Fibroblast of the aortic adventitia (primary cell): ENCODE measurements at places on chromosomes 1 and 21.

DNA sequence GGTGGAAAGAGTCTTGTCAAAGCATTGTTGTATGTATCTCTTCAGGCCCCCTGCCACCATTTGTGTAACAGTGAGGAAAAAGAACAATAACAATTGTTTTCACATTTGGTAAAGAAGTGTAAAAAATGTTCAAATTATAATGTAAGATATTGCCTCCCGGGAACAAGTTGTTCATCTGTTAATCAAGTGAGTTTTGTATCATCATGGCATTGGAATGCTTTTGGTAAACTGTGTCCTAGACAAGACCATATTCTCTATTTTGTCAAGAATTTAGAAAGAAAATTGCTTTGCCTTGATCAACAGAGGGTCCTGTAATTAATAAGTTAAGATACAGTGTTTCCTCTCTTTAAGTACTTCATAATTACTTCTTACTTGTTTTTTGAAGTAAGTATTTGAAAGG lies 692.0 kb upstream of the NR5A2 start:
- peak; percentile 15 for DNase-seq

DNA sequence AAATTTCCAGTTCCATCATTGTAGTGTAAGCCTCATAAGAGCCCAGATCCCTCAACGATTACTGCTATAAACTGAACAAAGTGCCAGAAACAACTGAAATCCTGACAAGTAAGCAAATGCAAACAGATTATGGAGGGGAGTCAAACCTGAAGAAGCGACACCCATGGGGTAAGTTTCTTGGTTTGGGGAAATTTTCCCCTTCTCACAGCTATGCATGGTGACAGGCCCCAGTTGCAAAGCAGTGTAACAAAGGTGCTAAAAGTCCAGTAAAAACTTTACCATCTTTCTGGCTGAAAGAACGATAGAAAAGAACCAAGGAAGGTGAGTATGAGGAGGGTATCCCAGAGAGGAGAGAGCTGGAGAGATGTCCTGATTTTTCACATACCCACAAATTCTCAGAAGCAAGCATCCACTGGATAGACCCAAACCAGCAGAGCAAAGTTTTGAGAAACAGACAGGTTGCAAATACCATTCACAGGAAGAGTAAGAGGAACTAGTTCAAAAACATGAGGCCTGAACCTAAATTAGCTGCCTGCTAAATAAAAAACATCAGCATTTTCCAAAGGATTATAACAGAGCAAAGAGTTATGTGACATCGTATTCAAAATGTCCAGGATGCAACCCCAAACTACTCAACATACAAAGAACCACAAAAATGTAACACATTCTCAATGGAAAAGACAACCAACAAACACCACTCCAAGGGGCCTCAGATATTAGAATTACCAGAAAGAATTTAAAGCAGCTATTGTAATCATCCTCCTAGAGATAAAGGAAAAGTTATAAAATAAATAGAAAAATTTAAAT lies 14.5 kb downstream of the SCYL3 start:
- no peak for DNase-seq

DNA sequence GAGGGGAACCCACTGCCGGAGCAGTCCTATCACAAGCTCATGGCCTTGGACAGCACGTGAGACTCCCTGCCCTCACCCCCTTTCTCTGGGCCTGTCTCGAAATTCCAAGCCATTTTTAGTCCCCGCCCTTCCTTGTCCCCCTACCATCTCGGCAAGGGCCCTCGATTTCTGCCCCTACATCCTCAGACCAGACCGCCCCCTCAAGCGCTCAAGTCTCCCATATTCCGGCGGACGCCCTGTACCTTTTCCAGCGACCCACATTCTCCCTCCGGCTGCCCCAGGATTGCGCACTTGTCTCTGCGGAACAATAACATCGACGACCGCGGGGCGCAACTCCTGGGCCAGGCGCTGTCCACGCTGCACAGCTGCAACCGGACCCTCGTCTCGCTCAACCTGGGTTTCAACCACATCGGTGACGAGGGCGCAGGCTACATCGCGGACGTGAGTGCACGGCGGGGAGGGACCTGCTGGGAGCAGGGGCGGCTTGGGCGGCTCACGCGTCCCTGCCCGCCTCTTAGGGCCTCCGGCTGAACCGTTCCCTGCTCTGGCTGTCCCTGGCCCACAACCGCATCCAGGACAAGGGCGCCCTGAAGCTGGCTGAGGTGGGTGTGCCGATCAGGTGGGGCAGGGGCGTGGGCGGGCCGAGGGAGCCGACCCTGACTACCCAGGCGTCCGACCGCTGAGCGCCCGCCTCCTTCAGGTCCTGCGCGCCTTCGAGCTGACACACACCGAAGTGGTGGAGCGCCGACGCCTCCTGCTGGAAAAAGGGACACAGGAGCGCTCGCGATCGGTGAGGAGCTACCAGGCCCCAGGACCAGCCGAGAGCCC lies 7.0 kb downstream of the LRRC71 start:
- DNase-seq: peak; percentile 67

DNA sequence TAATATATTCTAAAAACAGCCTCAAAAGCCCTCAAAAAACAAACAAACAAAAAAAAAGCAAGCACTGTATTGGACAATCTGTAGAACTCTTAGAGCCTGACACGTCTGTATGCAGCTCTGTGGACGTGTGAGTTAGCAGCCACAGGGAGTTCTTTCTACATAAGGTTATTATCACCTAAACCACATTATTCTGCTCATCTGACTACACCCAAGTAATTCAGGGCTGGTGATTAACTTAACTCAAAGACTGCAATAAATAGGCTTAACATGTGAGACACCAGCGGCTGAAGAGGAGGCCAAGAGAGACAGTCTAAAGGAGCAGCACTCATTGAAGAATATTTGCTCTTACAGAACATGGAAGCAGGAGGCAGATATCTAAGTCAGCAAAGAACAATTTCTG lies 316.0 kb downstream of the VAV3 start:
- DNase-seq: no peak

- DNase-seq: no peak
Measured at GRCh38 chr1:201758499-201759050, 70.4 kb upstream of the IPO9 start.

DNA sequence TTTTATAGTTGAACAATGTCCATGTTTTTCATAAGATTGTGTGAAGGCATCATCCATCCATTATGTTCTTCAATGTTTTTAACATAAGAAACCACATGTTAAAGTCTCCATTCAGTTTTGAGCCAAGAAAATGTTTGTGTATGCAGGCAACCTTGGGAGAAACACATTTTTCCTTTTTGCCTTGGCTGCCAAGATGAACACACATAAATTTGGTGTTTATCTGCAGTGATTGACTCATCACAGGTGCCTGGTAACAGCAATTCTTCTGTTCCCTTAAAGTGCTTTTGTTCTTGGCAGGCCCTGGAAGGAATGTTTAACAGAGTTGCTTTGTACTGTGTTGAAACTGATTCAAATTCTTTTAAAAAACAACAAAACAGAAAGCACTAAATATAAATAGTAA lies 709.9 kb upstream of the ADGRL4 start:
- peak; percentile 92 for DNase-seq

GRCh38 chr1:155037043-155037442 lies 3.4 kb downstream of the DCST1 start:
- DNase-seq: no peak

- DNase-seq: peak; percentile 26
Measured at GRCh38 chr1:93111561-93111960, 32.5 kb downstream of the MTF2 start.

GRCh38 chr1:53321776-53322602 lies 5.9 kb downstream of the LRP8 start:
- DNase-seq: no peak

DNA sequence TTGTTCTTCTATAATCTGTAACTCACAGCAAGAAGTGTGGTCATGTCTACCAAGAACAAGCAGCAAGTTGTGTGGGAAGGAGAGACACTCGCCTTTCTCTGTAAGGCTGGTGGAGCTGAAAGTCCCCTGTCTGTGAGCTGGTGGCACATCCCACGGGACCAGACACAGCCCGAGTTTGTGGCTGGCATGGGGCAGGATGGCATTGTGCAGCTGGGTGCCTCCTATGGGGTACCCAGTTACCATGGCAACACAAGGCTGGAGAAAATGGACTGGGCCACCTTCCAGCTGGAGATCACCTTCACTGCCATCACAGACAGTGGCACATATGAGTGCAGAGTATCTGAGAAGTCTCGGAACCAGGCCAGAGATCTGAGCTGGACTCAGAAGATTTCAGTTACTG lies 15.5 kb downstream of the CD101 start:
- DNase-seq: no peak

DNA sequence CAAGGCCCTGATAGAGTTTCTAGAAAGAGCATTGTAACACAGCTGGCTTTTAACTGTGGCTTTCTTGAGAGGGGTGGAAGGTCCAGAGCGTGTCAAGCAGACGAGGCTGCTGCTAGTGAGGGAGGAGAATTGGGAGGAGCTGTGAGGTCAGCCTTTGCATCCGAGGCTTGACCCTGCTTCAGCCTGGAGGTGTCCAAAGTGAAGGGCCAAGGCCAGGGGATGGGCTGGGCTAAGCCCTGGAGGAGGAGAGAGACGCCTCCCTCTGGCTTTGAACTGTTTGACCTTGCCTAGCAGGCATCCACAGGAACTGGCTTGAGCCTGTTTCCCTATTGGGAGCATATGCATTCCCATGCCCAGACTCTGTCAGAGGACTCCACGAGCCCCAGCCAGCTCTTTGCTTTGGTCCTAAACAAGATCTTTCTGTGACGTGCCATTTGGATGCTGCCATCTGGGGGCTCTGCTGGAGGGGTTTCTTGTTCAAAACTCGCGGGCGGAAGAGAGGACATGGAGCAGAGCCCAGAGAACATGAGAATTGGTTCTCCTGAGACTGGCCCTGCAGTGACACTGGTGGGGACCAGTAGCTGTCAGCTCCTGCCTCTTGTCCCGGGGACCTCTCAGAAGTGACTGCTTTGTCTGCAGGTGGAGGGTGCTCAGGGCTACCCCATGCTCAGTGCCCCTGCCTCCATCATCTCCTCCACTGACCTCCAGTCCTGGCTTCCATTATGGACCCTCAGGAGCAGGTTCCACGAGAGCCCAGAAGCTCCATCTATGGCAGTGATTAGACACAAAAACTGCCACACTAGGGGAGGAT lies 5.5 kb downstream of the ACTRT2 start:
- no peak for DNase-seq

DNA sequence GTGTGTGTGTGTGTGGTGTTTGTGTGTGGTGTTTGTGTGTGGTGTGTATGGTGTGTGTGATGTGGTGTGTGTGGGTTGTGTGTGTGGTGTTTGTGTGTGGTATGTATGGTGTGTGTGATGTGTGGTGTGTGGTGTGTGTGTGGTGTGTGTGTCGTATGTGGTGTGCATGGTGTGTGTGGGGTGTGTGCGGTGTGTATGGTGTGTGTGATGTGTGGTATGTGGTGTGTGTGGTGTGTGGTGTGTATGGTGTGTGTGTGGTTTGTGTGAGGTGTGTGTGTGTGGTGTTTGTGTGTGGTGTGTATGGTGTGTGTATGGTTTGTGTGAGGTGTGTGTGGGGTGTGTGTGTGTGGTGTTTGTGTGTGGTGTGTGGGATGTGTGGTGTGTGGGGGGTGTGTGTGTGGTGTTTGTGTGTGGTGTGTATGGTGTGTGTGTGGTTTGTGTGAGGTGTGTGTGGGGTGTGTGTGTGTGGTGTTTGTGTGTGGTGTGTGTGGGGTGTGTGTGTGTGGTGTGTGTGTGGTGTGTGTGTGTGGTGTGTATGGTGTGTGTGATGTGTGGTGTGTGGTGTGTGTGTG lies 106.2 kb upstream of the ADAR start:
- no peak for DNase-seq

DNA sequence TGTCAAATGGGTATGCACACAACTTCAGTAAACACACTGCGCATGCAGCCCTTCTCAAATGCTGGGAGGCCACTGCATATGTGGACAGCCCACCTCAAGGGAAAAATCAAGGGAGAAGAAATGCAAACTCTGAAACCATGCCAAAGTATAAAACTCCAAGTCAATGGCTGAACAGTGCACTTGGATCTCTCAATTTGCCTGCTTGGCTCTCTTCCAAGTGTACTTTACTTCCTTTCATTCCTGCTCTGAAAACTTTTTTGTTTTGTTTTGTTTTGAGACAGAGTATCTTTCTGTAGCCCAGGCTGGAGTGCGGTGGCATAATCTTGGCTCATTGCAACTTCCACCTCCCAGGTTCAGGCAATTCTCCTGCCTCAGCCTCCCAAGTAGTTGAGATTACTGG lies 18.8 kb upstream of the COP1 start:
- no peak for DNase-seq

DNA sequence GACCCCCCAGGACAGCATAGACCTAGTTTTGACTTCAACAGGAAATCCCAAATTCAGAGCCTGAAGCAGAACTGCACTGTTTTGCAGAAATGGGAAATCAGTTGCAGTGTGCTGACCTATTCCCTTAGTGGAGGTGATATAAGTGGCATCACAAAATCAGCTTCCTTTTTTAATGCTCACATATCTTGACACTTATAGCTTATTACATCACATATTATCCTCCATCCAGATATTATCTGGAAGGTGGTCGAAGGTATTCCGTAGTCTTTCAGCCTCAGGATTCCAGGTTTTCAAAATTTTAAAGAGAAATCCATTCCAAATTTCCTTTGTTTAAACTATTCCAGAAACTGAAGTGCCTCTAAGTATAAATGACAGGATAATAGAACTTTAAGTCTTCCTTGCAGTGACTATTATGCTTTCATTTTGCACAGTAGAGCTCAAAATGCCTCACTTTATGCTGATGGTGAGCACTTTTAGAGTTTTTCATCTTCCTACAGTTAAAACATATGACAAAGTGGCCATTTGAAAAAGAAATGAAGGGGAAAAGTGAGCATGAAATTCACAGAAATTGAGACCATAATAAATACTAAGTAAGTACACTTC lies 106.4 kb upstream of the DPYD start:
- DNase-seq: no peak

DNA sequence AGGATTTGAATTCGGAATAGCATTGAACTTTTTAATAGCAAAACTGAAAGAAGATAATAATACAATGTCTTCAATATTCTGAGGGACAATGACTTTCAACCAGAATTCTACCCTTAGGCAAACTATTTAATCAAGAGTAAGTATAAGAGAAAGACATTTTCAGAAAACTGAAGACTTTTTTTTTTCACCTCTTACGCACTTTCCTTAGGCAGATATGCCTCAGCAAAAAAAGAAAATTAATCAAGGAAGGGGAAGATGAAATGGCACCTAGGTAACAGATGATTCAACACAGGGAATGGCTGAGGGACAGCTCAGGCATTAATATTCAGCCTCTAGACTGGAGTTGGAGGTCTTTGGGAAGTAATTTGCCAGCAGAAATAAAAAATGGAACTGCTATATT lies 184.9 kb downstream of the URB2 start:
- no peak for DNase-seq

DNA sequence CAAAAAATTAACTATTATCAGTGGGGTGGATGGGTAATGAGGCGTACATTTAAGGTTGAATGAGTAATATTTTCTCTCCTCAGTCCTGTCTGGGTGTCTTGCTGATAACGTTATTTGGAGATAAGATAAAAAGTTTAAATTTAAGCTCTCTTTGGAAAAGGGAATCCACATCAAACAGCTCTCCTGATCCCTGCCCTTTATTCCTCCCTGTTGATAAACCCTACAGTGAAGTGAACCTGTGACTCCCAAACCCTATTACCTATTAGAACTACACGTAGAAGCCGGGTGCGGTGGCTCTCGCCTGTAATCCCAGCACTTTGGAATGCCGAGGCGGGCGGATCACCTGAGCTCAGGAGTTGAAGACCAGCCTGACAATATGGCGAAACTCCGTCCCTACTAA lies 9.9 kb upstream of the GPR161 start:
- DNase-seq: no peak
